ENCODE measurements at places on chromosomes 11 and 22.

- no peak for DNase-seq
These were observed 111.5 kb upstream of the CLMP start for GRCh38 chr11:123306531-123306930.

GRCh38 chr22:29259253-29259899, 8.4 kb downstream of the RHBDD3 start:
- no peak for DNase-seq

DNA sequence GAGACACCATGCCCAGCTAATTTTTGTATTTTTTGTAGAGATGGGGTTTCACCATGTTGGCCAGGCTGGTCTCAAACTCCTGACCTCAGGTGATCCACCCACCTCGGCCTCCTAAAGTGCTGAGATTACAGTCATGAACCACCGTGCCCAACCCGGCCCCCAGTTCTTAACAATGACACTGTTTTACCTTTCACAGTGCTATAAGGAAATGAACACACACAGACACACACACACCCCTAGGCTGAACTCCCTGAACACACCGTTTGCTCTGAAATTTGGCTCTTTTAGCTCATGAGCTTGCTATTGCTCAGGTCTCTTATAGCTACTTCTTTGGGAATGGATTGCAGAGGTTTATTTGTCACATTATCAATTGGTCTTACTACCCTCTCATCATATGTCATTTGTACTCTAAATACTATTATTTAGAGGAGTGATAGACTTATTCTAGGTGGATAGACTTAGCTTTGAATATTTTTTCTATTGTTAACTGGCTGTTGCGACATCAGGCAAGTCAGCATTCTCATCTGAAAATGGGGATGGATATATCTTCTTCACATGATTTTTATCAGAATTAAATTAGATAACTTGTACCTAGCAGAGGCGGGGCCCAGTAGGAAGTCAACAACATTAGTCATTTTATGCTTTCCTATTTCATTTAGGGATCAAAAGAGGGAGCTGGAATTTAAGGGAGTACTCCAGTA, 2.1 kb downstream of the LYVE1 start:
- no peak for DNase-seq

DNA sequence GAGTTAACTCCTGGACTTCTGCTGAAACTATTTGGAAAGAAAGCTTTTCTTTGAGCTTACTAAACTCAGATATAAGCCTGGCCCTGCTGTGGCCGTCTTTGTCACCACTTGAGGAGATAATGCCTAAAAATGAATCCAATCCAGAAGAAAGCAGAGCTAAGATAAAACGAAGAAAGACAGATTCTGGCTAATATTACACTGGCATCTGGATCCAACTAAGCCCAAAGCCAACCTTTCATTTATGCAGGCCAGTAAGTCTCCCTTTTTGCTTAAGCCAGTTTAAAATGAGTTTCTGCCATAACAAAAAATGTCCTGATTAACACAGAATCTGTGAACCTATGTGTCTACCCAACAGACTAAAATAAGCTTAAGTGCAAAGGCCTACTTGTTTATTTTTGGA, 34.5 kb downstream of the PIK3C2A start:
- DNase-seq: no peak

- no peak for DNase-seq
These were observed 3.6 kb upstream of the SLCO2B1 start for GRCh38 chr11:75147191-75147874.

- DNase-seq: no peak
These were observed 2.1 kb downstream of the SLC35E4 start for GRCh38 chr22:30637701-30638114.

DNA sequence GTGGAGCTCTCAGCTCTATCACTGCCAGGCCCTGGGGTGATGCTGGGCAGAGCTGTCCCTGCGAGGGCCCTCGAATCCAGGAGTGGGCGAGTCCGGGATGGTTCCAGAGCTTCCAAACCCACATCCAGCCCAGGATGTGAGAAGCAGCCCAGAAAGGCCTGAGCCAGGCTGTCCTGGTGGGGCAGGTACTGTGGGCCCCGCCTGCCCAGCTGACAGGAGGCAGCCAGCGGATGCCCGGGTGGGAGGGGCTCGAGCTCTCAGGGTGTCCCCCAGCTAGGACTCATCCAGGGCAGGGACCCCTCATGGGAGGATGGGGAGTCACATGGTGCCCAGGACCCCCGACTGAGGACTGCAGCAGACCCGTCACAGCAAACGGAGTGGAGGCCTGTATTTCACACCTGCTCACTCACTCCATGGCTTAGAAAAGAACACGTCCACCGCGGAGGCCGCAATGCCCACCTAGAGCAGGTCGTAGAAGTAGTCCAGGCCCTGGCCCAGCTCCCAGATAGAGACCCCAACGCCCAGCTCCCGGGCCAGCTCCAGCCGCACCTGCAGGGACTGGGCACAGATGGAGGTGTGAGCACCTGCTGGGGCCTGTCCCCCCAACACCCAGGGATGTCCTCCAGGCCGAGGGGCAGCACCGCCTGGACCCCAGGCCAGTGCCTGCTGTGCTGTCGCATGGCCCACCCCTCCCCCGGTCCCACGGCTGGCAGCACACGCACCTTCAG, 26.9 kb downstream of the TSPAN4 start:
- no peak for DNase-seq

GRCh38 chr22:40176921-40177737, 596 bp upstream of the TNRC6B start:
- DNase-seq: peak; percentile 43

GRCh38 chr22:33687464-33687863, 232.8 kb downstream of the LARGE1 start:
- DNase-seq: no peak

GRCh38 chr11:133697603-133698180, 147.6 kb downstream of the SPATA19 start:
- DNase-seq: no peak

DNA sequence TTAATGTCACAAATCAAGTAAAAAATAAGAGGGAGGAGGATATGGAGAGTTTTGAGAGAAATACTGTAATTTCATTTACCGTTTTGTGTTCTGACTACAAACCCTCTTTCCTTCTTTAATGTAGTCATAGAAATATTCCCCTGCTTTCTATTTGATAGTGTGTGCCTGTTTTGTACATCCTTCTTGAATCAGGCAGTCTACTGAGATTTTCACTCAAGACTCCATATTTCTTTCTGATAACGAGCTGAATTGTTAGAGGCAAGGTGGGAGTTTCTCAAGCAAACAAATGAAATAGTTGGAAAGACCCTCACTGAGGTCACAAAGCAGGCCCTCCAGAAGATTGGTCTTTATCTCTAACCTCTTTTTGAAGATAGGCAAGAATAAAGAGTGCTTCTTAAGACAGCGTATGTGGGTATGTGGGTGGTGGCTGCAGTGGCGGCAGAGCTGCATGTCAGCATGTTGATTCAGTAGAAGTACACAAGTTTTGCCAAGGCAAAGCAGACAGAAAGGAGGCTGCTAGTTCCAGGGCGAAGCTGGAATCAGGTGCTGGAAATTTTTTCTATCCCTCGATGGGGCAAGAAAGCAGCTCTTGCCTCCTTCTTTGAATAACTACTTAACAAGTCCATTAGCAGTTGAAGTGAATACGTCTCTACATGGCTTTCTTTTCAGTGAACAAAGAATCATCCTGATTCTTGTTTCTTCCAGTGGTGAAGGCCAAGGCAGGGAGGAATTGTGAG, 164.2 kb downstream of the FAM76B start:
- no peak for DNase-seq

DNA sequence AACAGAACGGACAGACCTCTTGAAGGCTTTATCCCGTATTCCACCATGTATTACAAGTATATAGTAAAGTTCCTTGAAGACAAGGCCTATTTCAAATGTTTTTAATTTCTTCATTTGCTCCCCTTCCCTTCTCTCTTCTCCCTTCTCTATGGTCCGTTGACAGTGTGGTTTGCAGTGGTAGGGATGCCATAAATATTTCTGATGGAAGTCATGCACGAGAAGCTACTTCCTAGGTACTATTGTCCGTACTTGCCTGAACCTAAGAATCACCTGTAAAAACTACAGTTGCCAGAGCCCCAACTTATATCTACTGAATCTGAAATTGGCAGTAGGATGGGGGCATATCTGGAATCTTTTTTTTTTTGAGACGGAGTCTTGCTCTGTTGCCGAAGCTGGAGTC, 2.8 kb downstream of the PISD start:
- DNase-seq: no peak

- DNase-seq: no peak
These were observed 373.9 kb upstream of the C11orf87 start for GRCh38 chr11:109048098-109048497.

GRCh38 chr22:38921120-38921519, 36.3 kb upstream of the APOBEC3A start:
- no peak for DNase-seq

GRCh38 chr11:118610225-118610772, 2.9 kb downstream of the PHLDB1 start:
- no peak for DNase-seq

DNA sequence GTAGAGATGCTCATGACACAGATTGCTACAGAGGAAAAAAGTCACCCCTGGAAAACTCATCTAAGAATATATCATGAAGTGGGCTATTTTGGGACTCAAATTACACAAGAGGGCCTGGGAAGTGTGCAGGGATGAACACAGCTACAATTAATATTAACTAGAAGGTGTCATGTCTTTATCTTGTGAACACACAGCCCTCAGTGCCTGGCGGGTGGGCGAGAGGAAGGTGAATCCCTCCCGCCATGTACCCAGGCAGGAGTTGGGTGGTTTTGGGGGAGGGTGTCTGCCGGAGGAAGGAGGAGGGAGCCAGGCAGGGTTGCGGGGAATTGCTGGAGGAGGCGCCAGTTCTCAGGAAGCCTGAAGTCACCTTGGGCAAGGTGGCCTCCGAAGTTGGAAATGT, 5.1 kb upstream of the FAM83F start:
- no peak for DNase-seq

DNA sequence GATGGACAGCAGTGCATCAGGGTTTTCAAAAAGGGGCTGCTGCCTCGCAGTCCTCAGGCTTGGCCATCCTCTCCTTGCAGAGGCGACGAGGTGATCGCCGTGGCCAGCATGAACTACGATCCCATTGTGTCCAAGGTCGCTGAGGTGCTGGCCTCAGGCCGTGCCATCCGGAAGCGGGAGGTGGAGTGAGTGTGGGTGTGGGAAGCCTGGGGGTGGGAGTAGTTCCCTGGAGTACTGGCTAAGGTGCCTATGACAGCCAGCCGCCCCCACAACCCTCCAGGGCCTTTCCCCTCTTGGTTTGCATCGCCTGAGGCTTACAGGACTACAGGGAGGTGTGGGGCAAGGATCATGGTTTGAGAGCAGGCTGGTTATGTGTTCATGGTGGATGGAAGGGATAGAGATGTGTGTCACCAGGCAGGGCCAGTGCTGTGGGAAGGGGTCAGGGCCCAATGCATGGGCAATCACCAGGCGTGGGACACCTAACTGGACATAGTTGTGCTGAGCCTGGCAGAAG, 2.1 kb upstream of the LZTR1 start:
- no peak for DNase-seq

- DNase-seq: no peak
These were observed 344.9 kb downstream of the SOX6 start for GRCh38 chr11:16011396-16011795.
